ENCODE measurements at places on chromosomes 16 and 17.
A peak's percentile ranks its signal among the peaks of the same experiment; 100 is the strongest.

GRCh38 chr16:56580391-56581048 lies 8.8 kb upstream of the MT3 start:
- DNase-seq, result no peak

DNA sequence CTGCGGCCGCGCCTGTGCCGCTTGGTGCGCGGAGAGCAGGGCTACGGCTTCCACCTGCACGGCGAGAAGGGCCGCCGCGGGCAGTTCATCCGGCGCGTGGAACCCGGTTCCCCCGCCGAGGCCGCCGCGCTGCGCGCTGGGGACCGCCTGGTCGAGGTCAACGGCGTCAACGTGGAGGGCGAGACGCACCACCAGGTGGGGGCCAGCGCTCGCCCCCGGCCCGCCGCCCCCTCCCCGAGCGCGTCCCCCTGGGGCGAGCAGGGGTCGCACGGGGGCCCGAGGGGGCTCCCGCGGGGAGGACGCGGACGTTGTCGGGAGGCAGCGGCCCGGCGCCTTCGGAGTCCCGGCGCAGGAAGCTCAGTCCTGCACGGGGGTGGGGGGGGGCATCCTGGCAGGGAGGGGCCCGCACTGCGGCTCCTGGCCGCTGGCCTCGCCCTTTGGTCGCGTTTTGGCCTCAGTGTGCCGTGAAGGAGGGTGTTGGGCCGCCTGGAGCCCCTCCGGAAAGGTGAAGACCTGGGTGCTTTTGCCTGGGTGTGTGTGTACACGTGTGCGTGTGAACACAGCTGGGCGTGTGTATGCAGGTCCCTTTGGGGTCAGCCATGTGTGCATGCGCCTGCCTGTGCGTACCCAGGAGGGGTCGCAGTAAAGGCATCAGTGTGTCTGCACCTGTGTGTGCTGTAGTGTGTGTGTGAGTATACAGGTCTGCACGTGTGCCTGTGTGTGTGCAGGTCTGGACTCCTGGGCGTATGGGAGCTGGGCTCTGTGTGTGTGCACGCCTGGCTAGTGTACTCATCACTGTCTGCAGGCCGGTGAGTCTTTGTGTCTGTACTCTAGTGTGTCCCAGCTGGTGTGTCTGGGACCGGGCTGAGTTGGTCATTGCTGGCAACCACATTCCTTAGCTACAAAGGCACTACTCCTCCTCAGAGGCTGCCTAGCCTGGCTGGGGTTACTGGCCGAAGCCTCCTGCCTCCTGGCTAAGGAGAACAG lies 615 bp downstream of the NHERF2 start:
- DNase-seq, result no peak

- DNase-seq, result peak; percentile 42
Observed at GRCh38 chr16:72400257-72401083, 228.5 kb upstream of the PMFBP1 start.

GRCh38 chr17:50359998-50360461 lies 13.0 kb downstream of the MRPL27 start:
- no peak for DNase-seq

- DNase-seq, result no peak
Observed at GRCh38 chr17:70278844-70279462, 109.6 kb downstream of the KCNJ2 start.

GRCh38 chr16:56257239-56257638 lies 66.0 kb downstream of the GNAO1 start:
- no peak for DNase-seq

GRCh38 chr16:9797306-9797705 lies 384.9 kb downstream of the GRIN2A start:
- no peak for DNase-seq

- DNase-seq, result no peak
Observed at GRCh38 chr17:73338050-73338521, 26.3 kb upstream of the CDC42EP4 start.

DNA sequence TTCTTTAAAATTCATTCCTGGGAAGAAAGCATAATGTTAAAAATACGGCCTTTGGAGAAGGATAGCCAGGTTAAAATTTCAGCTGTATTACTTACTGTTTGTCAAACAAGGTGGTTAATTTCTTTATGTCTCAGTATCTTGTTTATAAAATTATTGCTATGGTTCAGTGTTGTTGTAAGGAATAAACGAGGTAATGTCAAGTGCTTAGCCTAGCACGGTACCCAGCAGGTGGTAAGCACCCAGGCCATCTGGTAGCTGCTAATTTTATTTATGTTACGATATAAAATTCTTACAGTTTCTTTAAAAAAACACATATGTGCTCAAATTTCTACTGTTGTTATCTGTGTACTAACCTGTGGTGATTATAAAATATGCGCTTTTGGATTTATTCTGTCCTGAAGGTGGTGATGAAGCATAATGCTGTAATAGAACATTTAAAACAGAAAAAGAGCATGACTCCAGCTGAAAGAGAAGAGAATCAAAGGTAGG lies 48.9 kb downstream of the C17orf58 start:
- DNase-seq, result no peak

- no peak for DNase-seq
Observed at GRCh38 chr16:82544378-82545160, 82.2 kb upstream of the CDH13 start.

GRCh38 chr17:16442141-16442540 lies 26.8 kb downstream of the TRPV2 start:
- DNase-seq, result no peak

DNA sequence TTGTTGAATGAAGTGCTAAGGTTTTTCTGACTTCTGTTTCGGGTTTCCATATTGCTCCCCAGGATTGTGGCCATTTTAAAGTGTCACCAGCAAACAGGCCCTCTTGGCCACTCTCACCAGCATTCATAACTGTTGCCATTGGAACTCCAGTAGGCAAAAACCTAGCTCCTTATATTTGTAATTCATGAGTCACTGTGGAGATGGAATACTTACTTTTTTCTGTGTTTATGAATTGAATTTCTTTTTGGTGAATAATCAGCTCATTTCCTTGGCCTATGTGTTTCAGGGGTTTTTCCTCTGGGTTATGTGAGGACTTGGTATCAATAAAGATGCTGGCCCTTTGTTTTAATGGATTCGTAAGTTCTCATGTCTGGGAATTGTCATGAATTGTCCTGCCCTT lies 255.1 kb downstream of the SNX29 start:
- no peak for DNase-seq

- DNase-seq, result no peak
Observed at GRCh38 chr16:71476457-71477124, 12.5 kb downstream of the ZNF19 start.

DNA sequence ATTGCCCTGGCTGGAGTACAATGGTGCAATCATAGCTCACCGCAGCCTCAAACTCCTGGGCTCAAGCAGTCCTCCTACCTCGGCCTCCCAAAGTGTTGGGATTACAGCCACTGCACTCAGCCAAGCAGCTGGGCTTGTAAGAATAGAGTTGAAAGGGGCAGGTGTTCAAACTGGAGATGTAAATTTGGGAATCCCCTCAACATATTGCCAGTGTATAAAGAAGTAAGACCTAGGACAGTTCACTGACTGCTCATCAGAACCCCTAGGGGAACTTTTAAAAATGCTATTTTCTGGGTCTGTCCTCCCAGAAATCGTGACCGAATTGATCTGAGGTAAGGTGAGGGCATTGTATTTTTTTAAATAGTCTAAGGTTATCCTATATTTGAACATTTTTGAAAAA lies 8.9 kb upstream of the DNAJA2 start:
- no peak for DNase-seq

DNA sequence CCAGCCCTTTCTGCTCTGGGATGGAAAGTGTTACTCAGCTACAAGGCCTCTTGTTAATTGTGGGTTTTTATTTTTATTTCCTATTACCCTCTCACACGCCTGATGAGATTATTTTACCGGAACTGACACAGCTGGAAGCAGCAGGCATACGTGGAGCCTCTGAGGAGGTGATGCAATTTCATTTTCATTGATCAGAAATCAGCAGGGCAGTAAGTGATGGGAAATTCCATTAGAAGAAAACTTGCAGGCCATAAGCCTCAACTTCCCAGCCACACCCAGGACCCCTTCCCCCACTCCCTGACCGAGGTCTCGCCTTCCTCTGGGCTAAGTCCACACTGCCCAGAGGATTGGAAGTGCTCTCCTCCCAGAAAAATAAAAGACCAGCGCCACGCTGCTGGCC lies 69.7 kb downstream of the ZFHX3 start:
- no peak for DNase-seq

DNA sequence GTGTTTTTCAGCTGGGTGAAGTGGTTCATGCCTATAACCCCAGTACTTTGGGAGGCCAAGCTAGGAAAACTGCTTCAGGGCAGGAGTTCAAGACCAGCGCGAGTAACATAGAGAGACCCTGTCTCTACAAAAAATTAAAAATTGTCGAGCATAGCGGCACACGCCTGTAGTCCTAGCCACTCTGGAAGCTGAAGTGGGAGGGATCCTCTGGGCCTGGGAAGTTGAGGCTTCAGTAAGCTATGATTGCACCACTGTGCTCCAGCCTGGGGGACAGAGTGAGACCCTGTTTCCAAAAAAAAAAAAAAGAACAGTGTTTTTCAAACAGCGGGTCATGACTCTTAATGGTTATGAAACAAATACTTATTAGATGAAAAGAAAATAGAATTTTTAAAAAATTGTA lies 2.3 kb upstream of the CYTH1 start:
- no peak for DNase-seq

DNA sequence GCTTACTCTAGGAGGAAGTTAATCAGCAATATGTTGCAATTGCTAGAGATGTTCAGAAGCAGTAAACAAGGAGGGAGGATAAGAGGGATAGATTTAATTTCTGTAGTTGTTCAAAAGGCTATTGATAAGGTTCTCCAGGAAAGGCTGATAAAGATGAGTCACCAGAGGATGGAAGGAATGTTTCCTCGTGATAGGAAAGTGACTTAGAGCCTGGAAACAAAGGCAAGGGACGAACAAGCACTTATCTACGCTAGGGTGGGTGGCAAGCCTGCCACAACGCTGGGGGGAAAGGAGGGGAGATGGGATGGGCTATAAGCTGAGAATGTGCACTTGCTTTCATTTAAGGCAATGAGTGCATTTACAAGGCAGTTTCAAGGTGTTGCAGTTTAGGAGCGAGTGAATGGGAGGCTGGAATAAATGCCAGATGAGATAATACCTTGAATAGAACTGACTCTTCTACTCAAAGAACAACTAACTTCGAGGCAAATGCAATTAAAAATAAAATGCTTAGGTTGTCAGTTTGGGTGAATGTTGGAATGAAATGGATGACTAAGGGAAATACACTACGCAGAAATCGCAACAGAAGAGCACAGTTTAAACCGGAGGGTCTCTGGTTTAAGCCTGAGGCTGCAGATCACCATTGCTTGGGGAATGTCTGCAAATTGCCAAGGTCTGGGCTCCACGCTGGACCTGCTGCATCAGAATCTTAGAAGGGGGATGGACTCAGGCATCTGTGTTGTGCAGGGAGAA lies 76.0 kb upstream of the RBBP6 start:
- DNase-seq, result no peak

GRCh38 chr16:67120025-67120424 lies 10.3 kb downstream of the PHAF1 start:
- no peak for DNase-seq

GRCh38 chr16:12339686-12340085 lies 363.2 kb downstream of the SNX29 start:
- DNase-seq, result no peak

GRCh38 chr16:70438585-70438968 lies 323 bp downstream of the ST3GAL2 start:
- peak; percentile 42 for DNase-seq

- no peak for DNase-seq
Observed at GRCh38 chr16:6009151-6009550, 911.6 kb upstream of the EEF2KMT start.

- DNase-seq, result no peak
Observed at GRCh38 chr16:21277927-21278706, at the start of gene CRYM. Gene CRYM, minus strand, starts transcription at chr16:21278290. Its CDS starts 39 bp downstream, at chr16:21278251.

GRCh38 chr16:27820646-27821345 lies 242.7 kb downstream of the GSG1L start:
- no peak for DNase-seq

GRCh38 chr17:50015146-50015545 lies 20.1 kb upstream of the DLX3 start:
- DNase-seq, result no peak

DNA sequence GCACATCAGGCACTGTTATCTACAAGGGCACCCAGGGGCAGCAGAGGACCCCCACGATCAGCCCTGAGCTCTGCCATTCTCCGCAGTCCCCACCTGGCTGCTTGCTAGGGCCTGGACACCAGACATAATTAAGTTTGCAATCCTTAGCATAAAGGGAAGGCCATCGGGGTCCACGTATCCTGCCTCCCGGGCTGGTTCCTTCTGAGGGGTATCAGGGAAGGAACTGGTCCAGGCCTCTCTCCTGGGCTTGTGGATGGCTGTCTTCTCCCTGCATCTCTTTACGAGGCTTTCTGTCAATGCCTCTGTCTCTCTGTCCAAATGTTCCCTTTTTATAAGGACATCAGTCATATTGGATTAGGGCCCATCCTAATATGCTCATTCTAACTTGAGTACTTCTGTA lies 77.8 kb downstream of the CYLD start:
- no peak for DNase-seq

DNA sequence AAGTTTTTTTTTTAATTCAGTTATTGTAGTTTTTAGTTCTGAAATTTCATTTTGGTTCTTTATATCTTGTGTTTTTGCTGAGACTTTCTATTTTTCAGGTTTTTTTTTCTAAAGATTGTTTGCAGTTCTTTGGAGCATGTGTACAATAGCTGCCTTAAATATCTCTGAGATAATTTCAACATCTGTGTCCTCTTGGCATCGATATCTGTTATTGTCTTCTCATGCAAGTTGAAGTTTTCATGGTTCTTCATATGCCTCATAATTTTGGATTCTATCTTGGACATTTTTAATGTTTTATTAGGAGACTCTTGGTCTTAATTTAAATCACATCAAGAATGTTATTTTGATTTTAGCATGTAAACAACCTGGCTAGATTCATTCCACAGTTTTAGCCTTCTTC lies 22.8 kb downstream of the COX11 start:
- no peak for DNase-seq

GRCh38 chr17:40241252-40241834 lies 22.2 kb downstream of the WIPF2 start:
- no peak for DNase-seq

DNA sequence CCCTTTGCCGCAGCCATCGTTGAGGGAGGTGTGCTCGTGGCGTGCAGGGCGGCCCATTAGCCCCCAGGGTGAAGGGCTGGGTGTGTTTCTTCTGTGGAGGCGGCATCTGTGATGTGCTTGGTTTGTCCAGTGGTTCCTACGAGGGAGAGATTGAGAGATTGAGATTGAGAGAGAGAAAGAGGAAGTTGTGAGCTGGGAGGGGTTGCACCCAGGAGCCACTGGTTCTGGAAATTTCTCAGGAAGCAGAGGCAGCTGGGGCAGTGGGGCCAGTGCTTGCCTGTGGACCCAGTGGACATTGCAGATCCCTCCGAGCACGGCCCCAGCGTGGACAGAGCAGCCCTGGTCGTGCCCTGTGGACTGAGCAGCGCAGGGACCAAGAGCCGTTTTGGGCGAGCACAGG lies 72.0 kb upstream of the ZNF750 start:
- no peak for DNase-seq

DNA sequence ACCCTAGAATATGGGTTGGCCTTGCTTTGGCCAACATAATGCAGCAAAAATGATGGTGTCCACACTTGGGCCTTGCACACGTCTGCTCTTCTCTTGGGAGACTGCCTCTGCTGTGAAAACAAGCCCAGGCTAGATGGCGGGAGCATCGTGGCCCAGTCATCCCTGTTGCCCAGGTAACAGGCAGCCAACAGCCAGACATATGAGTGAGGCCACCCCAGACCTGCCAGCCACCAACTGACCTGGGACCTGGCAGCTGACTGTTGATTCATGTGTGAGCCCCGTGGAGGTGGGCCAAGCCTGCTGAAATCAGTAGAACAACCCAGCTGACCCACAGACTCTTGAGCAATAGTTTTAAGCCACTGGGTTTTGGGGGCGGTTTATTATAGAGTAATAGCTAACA lies 39.4 kb upstream of the CDH3 start:
- DNase-seq, result no peak

- no peak for DNase-seq
Observed at GRCh38 chr17:53912117-53912516, 89.4 kb downstream of the KIF2B start.
